ENCODE measurements at places on chromosomes 3 and 15.

GRCh38 chr3:46266598-46266997 is 24.3 kb downstream of the CCR3 start:
- peak; percentile 38 for DNase-seq

- DNase-seq, result no peak
These were observed 20.8 kb upstream of the NXPE3 start for GRCh38 chr3:101758224-101758623.

DNA sequence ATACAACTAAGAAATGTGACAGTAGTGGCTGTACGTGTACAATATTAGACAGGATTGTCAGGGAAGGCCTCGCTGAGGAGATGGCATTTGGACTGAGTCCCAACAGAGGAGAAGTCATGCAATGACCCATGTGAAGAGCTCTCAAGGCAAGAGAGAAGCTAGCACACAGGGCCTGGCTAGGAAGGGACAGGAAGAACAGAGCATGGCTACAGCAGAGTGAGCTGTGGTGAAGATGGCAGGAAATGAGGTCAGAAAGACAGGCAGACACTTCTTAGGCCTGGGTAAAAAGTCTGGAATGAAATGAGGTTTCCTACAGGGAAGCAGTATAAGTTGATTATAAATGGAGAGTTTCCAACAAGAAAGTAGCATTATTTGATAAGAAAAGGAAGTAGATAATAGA is 33.2 kb upstream of the LEKR1 start:
- DNase-seq, result peak; percentile 61

DNA sequence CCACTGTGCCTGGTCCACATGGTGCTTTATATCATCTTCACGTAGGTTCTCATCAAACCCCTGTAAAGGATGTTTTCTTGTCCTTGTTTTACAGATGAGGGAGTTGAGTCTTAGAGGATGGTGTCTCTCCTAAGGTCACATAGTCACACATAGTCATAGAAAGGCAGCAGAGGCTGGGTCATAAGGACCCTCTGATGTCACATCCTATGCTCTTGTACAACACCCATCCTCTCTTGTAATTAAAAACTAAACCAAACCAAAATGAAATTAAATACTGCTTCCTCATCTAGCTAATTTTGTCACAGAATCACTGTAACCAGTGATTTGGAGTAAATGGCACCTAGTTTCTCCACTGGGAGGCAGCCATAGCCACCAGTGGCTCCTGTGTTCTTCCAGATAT is 21.8 kb upstream of the ATP1B3 start:
- no peak for DNase-seq

- DNase-seq, result peak; percentile 67
These were observed 26.8 kb upstream of the OCA2 start for GRCh38 chr15:28125673-28126651.

DNA sequence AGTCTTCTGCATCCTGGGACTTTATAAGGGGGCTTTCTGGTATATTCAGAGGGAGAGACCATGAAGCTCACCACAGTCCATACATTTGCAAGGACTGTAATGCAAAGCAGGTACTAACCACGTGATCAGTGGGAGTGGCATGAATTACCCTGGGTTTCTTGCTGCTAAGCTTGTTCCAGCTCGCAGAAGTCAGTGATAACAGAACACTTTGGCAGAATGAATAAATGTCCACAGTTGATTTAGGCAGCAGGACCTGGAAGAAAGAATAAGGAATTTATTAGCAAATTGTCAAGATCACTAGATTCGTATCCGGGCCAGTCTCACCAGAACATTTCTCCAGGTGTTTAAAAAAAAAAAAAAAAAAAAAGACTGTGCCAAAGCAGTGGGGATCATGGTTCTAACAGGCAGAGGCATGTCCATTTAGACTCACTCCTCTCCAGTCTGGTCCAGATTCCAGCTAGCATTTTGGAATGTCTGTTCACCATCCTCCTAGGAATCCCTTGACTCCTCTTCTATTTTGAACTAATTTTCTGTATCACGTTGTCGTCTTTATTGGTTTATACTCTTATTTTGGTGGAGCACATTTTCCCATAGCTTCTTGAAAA is 24.5 kb downstream of the HHLA2 start:
- no peak for DNase-seq

- DNase-seq, result peak; percentile 7
These were observed 37.1 kb downstream of the SLCO3A1 start for GRCh38 chr15:91890614-91891013.

DNA sequence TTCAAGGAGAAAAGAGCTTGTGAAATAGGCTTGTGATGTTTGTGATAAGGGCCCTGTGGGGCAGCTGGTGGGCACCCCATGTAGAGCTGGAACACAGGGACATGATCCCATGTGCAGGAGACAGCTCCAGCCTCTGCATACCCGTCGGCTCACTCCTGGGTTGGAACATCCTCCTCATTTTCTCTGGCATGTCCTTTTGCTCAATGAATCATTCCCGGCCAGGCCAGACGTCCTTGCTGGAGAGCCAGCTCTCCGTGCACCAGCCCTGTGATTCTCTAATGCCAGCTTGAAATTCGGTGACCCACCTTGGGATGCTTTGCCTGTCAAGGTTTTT is 77.3 kb downstream of the SMAD3 start:
- DNase-seq, result peak; percentile 84
